Type B pancreatic cell (in vitro differentiated cells): ENCODE measurements at places on chromosomes 1 and 21.

DNA sequence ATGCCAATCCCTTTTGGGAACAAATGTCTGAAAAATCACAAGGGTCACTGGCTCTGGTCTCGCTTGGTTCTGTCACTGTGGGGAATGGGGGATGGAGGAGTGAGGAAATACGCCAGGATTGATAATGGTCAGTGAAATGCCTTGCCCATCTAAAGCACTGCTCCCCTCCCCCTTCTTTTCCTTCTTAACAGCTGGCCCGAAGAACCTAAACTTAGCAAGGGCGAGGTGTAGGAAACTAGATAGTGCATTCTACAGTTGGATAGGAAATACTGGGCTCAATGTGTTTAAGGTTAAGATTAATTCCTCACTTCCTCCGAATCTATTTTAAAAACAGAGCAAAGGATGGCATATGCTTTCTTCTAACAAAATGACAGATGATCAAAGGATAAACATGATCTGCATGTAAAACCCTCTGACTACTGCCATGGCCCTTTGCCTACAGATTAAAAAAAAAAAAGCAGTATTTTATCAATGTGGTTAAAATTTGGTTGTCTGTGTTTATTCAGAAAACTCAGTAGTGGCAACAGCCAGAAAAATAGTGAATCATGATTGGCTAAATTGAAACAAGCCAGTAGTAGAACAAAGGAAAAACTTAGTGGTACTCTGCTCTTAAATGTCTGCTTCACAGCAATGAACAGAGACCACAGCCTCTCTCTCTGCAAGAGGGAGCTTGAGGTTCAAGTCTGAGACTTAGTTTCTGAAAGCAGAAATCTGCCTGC is 86.1 kb upstream of the VAV3 start:
- peaks cover 7% of the 10 kb centered on the region for H3K27me3 ChIP-seq
- DNase-seq, result no peak
- no peak overlapping the region for H3K27ac ChIP-seq
- peaks cover 19% of the 10 kb centered on the region for H3K4me1 ChIP-seq
- no peaks in the 10 kb centered on the region for H3K36me3 ChIP-seq
- peak overlapping the region; percentile 26 for H3K4me3 ChIP-seq

DNA sequence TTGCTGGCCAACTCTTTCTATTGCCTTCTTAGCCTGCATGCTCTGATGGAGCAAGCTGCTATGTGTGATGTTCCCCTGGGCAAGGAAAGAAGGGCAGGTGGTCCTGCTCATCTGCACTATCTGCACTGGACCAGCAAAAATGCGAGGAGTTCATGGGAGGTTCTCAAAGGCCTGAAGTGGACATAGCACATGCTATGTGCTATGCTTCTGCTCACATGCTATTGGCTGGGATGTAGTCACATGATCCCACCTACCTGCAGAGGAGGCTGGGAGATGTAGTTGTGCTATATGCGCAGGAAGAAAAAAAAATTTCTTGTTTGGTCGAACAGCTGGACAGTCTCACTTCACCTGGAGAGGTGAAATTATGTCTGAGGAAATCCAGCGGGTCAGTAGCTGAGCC is 587.7 kb downstream of the MATN1 start:
- no peak for DNase-seq
- H3K4me3 ChIP-seq, result no peak overlapping the region
- H3K27me3 ChIP-seq, result peaks cover 10% of the 10 kb centered on the region
- no peaks in the 10 kb centered on the region for H3K36me3 ChIP-seq

- H3K4me3 ChIP-seq, result no peak overlapping the region
- H3K4me1 ChIP-seq, result peaks cover 4% of the 10 kb centered on the region
- no peak overlapping the region for H3K27ac ChIP-seq
- peak; percentile 51 for DNase-seq
- H3K36me3 ChIP-seq, result peaks cover 28% of the 10 kb centered on the region
Observed at GRCh38 chr1:5938101-5938646, 54.1 kb downstream of the NPHP4 start.

GRCh38 chr1:61053226-61053711 is 29.1 kb upstream of the NFIA start:
- H3K27me3 ChIP-seq, result peaks cover 67% of the 10 kb centered on the region
- no peak for DNase-seq
- peak overlapping the region; percentile 24 for H3K27ac ChIP-seq

GRCh38 chr1:173329726-173330125 is 122.6 kb upstream of the TNFSF4 start:
- H3K36me3 ChIP-seq, result no peaks in the 10 kb centered on the region
- no peak overlapping the region for H3K27ac ChIP-seq
- no peaks in the 10 kb centered on the region for H3K27me3 ChIP-seq
- no peak for DNase-seq

- H3K4me1 ChIP-seq, result peaks cover 10% of the 10 kb centered on the region
- no peaks in the 10 kb centered on the region for H3K27me3 ChIP-seq
- H3K36me3 ChIP-seq, result no peaks in the 10 kb centered on the region
- no peak overlapping the region for H3K27ac ChIP-seq
- no peak for DNase-seq
Observed at GRCh38 chr1:31198600-31198999, 41.1 kb downstream of the NKAIN1 start.

DNA sequence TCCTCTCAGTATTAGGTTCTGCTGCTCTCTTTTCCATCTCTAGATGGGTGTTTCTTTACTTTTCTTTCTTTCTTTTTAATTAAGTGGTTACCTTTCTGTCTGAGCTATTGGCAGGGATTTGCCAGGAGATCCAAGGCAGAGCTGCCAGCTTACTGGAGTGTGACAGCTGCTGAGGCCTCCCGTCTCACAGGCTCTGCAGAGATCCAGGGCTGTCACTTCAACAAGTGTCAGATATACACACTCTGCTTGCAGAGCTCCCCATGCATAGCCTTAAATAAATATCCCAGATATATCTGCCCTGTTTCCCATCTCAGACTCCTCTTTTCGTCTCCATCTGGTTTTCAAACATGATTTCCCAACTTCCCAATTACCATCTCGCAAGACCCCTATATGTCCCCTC is 124.3 kb downstream of the NOS1AP start:
- no peak for DNase-seq
- H3K27ac ChIP-seq, result no peak overlapping the region
- no peaks in the 10 kb centered on the region for H3K27me3 ChIP-seq
- H3K4me1 ChIP-seq, result peaks cover 29% of the 10 kb centered on the region

DNA sequence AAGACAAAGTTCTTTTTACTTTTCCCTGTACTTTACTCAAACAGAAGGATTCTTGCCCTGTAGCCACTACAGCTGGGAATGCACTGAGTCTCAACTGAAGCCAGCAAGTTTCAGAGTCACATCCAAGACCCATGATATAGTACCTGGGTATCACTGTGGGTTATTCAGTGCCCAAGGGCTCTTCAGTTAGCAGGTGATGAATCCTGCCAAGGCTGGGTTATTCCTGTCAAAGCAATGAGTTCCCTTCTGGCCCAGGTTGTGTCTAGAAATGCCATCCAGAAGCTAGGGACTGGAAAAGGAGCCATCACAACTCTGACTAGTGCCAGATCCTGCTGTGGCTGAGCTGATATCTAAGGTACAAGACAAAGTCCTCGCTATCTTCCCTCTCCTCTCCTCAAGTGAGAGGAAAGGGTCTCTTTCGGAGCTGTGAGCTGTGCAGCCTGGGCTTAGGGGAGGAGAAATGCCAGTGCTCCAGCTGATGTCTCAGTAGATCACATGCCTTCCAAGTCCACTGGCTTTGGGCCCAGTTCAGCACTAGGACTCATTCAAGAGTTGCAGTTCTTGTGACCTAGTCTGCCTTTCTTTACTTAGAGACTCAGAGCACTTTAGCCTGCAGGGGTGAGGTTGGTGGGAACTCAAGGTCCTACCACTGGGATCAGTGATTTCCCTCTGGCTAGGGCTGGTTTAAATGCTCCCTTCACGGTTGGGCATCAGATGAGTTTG is 369.4 kb downstream of the TBX15 start:
- no peaks in the 10 kb centered on the region for H3K4me1 ChIP-seq
- H3K36me3 ChIP-seq, result no peaks in the 10 kb centered on the region
- no peak overlapping the region for H3K27ac ChIP-seq
- H3K4me3 ChIP-seq, result no peak overlapping the region
- no peaks in the 10 kb centered on the region for H3K27me3 ChIP-seq

DNA sequence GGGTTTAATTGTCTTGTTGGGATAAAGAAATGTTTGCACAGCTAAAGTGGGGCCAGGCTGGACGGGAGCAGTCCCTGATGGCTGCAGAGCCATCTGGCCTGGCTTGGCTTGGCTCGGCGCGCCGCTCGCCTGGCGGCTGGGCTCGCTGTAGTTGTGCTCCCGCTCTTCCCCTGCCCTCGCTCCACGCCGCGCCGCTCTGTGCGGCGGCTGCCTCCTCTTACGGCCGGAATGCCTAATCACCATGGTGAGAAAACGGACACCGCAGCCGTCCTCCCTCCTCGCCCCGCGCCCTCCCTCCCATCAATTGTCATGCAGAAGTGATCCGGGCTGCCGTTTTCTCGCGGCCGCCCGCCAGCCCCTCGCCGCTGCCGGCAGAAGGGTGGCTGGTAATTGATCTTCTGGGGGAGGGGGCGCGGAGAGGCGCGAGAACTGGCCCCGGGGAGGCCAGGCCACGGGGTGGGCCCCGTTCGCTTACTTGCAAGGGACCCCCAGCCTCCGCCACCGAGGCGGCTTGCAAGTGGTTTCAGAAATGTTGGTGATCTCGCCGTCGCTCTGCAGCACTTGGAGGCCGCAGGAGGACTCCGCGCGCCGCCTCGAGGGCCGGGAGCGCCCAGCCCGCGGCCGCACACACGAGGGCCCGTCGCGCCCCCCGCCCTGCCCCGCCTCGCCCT is 12.4 kb downstream of the RNF220 start:
- DNase-seq, result peak; percentile 71
- peaks cover 63% of the 10 kb centered on the region for H3K27me3 ChIP-seq
- H3K4me3 ChIP-seq, result peak overlapping the region; percentile 76
- no peak overlapping the region for H3K27ac ChIP-seq
- peaks cover 24% of the 10 kb centered on the region for H3K4me1 ChIP-seq

GRCh38 chr1:26290882-26291261 is 11.0 kb downstream of the SH3BGRL3 start:
- no peaks in the 10 kb centered on the region for H3K27me3 ChIP-seq
- no peaks in the 10 kb centered on the region for H3K36me3 ChIP-seq
- peak overlapping the region; percentile 36 for H3K27ac ChIP-seq
- H3K4me1 ChIP-seq, result peaks cover 29% of the 10 kb centered on the region
- DNase-seq, result no peak

- H3K36me3 ChIP-seq, result no peaks in the 10 kb centered on the region
- peaks cover 8% of the 10 kb centered on the region for H3K4me1 ChIP-seq
- no peaks in the 10 kb centered on the region for H3K27me3 ChIP-seq
- H3K4me3 ChIP-seq, result peak overlapping the region; percentile 82
- no peak for DNase-seq
- peak overlapping the region; percentile 67 for H3K27ac ChIP-seq
Observed at GRCh38 chr1:224175617-224176016, 7.4 kb upstream of the DEGS1 start.

DNA sequence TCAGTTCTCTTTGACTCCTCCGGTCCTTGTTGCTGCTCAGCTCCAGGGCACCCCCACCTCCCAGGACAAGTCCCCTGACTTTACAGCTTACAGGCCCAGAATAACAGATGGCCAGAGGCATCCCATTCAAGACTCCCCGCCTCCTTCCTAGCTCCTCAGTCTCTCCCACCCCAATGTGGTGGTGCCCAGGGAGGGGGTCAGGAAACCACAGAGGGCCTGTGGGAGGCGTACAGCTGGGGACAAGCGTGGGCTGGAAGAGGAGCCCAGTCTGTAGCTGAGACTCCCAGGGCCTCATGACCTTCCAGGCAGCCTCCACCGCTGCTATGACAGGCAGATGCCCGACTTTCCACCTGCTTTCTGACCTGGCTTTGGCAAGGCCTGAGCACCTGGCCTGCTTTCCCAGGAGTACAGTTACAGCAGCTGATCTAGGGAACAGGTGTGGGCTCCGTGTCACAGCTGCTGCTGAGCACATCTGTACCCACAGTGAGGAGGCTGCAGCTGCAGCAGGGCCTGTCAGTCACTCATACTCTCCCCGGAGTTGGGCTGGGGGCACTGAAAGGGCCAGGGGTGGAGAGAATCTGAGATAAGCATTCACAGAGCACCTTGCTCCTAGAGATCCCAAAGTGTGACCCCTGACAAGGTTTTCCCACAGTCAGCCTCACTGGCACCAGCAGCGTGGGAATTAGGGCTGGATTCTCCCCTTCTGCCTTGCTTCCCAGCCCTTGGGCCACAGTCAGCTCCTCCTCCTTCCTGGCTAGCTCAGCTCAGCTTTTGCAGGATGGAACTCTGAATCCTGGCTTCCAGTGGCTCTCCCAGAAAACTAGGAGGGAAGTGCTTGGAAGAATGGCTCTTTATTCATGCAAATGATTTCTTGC is 7.1 kb upstream of the NAV1 start:
- no peak for DNase-seq
- H3K4me3 ChIP-seq, result no peak overlapping the region
- H3K36me3 ChIP-seq, result no peaks in the 10 kb centered on the region

DNA sequence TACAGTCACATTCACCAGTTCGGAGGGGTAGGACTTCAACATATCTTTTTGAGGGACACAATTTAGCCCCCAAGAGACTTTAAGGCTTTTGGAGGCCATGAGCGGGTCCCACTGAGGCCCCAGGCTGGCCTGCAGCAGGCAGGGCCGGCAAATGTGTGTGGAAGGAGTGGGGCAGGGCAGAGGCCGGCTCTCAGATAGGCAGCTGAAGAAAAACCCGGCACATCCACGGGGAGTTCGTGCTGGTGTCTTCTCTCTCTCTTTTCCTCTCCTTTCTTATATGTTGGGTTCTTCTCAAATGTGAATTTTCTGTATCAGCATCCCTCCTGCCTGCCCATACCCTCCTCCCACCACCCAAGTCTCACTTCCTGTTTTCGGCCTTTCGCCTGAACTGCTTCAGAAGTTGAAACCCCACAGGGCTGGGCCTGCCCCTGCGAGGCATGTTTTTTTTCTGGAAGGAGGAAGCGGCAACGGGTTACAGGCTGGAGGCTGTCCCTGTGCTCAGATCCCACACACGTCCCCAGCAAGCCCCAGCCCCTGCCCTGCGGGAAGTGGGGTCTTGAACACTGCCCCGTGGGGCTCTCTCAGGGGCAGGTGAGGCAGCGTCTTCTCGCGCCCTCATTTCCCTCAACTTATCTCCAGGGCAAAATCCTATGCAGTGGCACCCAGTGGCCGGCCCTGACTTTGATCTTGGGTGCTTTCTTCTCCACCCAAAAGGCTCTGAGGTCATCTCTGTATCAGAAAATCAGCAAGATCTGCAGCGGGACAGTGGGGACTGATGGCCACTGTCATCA is 9.7 kb upstream of the UMODL1 start:
- no peak overlapping the region for H3K27ac ChIP-seq
- peaks cover 16% of the 10 kb centered on the region for H3K4me1 ChIP-seq

DNA sequence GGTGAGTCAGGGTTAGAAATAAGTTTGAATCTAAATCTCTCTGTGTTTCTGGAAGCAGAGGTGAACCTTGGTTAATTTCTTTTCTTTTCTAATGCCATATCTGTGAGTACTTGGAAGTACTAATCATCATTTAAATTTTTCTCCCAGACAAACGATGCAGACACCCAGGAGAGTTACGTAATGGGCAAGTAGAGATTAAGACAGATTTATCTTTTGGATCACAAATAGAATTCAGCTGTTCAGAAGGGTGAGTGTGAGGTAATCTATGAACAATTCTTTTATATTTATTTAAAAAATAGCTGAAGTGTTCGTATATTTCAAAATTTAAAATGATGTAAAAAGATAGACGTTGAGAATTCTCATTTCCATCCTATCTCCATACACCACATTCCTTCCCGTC is 11.2 kb downstream of the C4BPA start:
- H3K4me1 ChIP-seq, result no peaks in the 10 kb centered on the region
- H3K27ac ChIP-seq, result no peak overlapping the region
- DNase-seq, result no peak

- H3K27me3 ChIP-seq, result no peaks in the 10 kb centered on the region
- H3K4me3 ChIP-seq, result no peak overlapping the region
- H3K36me3 ChIP-seq, result peaks cover 50% of the 10 kb centered on the region
- no peak for DNase-seq
- no peak overlapping the region for H3K27ac ChIP-seq
- H3K4me1 ChIP-seq, result peaks cover 44% of the 10 kb centered on the region
Observed at GRCh38 chr1:208088319-208088718, 155.9 kb downstream of the PLXNA2 start.
